ENCODE measurements at places on chromosomes 3 and 15.
A peak's percentile ranks its signal among the peaks of the same experiment; 100 is the strongest.

DNA sequence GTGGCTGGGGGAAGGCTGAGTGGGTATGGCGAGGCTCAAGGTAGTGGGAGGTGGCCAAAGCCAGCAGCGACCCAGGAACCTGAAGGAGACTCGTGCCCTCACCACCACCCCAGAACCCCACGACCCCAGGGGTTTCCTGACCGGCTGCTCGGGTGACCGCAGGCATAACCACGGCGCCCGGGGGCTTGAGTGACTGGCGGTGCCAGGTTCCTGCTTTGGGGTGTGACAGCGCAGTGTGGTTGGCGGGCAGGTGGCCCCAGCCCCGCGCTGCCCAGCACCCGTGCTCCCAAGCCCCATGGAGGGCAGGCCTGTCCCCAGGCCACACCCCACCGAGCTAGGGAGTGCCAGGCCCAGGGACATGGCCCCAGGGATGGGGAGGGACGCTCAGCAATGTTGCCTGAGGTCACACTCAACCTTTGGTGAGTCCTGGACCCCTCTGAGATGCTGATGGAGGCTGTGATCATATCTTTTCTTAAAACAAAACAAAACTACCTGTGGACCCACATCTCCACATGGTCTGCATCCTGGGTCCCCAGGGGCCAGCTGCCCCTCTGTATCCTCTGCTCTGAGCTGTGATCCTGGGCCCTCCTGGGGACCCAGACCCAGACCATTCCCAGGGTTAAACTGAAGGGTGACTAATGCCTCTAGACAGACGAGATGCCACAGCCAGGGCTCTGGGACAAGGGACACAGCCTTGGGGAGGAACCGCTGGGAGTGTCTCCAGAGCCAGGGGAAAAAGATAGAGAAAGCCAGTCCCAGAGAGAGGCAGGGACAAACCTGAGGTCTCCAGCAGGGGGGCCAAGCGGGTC is 13.0 kb downstream of the DNAJB8 start:
- no peak for DNase-seq

DNA sequence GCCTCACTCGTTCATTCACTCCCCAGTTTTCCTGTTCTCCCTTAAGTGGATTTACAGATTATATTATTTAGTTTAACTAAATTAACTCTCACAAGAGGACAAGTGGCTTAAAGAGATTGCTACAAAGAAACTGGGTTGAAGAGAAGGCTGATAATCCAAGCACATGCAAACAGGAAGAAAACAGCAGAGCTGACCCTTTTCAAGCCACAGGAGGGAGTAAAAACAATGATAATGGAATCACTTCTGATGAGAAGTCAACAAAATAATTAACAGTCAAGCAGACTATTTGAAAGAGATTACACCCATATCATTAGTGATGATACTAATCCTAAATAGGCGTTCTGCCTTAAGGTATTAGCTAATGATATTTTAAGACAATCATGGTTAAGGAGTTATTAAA is 31.7 kb downstream of the BOC start:
- no peak for DNase-seq

- no peak for DNase-seq
Measured at GRCh38 chr15:58762731-58763130, 8.4 kb upstream of the MINDY2 start.

- no peak for DNase-seq
Measured at GRCh38 chr3:129502641-129503408, 25.6 kb upstream of the RHO start.

GRCh38 chr3:49460188-49460890 is 9.7 kb upstream of the DAG1 start:
- no peak for DNase-seq

- DNase-seq: no peak
Measured at GRCh38 chr3:141707741-141708203, 30.3 kb upstream of the RNF7 start.

DNA sequence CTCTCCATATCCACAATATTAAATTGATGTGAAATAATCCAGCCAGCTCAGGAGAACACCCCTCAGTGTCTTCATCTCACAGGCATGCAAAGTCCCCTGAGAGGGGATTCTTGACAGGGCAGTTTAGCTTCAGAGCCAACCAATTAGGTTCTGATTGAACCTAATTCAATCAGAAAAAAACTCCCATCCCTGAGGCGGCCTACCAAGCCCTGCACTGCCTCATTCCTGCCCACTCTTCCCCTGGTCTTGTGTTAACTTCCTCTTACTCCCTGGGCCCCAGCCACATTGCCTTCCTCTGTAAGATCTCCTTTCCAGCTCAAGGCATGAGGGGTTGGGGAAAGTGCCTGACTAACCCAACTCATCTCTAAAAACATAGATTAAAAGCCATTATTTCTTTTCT is 46.1 kb downstream of the FRMD4B start:
- DNase-seq: no peak

DNA sequence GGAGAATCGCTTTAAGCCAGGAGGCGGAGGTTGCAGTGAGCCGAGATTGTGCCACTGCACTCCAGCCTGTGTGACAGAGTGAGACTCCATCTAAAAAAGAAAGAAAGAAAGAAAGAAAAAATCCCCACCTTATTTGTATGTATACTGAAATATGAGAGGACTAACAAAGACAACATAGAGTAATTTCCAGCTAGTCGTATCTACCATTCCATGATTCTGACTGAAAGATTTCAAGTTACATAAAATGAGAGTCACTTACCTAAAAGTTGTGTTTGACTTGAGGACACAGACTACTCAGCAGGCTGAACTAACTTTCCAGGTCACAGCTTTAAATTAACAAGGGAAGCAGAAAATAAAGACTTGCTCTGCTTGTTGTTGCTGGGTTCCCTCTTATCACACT is 18.8 kb upstream of the PRKCI start:
- no peak for DNase-seq

- DNase-seq: no peak
Measured at GRCh38 chr15:100336061-100336460, 5.7 kb downstream of the ADAMTS17 start.

- no peak for DNase-seq
Measured at GRCh38 chr3:157336252-157337009, 100.2 kb upstream of the PTX3 start.

- DNase-seq: no peak
Measured at GRCh38 chr3:69569520-69569919, 169.7 kb upstream of the MITF start.

DNA sequence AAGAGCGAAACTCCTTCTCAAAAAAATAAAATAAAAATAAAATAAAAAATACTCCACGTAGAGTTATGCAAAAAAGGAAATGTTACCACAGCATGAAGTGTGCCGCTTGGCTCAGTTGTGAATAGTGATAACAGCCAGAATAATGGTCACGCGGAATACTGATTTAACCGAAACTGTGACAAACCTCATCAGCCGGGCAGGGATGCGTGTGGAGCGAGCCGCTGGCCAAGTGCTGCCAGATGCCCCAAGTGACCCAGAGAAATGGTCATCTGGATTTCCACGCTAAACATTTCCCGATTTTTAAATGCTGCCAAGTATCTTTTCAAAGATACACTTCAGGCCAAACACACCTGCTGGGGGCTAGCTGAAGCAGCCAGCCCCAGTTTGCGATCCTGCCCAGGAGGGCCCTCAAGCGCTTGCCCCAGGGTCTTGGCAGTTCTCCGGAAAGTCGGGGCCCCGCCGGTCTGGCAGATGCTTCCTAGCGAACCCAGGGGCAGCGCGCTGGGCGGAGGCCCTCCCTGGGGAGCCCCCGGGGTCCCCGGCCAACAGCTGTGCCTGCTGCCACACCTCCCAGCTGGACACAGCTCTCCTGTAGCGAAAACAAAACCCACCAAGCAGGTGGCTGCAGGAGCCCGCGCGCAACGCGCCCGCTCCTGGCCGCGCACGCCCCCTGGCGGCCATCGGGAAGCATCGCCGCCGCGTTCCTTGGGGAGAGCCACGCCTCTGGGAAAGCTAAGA is 35.1 kb downstream of the CMTM6 start:
- peak; percentile 61 for DNase-seq

DNA sequence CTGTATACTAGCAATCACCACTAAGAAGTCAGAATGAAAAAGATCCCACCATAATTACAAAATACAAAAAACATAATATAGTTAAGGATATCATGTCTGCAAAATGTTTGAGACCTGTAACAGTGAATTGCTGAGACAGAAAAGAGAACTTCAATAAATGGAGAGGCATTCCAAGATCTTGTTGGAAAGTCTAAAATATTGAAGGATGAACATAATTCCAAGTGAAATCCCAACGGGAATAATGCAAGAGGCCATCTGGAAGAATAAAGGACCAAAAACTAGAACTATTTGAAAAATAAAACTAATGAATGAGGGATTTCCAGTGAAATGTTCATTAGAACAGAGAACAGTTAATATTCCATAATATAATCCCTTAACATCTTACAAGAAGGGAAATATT is 110.9 kb downstream of the COL6A6 start:
- no peak for DNase-seq

Measured in activated CD4-positive, alpha-beta T cell treated with anti-CD3 and anti-CD28 coated beads for 24 hours (primary cell).